ENCODE measurements at places on chromosomes 5 and 9. TPM values are rescaled to one million over a fixed set of nuclear protein-coding genes. Genes with fewer than 3 reads are reported as not detected.

The PCDHB9 gene
- polyA plus RNA-seq, result 1.9 TPM

DNA sequence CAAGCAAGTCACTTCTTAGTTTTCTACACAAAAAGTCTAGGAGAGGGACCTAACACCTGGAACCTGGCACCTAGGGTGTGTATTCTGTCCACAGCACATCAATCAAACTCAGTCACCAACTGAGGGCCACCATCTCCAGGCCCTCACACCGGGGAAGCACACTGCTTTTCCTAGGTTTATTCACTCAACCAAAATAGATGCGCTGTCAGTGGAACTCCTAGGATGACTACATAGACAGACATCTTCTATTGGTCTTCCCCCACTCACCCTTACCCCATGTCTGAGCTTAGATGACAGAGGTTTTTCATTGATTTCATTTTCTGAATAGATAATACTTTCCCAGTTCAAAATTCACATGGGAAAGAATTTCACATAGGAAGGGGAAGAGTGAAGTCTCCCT is 59.2 kb downstream of the RNF130 start:
- DNase-seq, result no peak

The NUTM2F gene
- not detected for polyA plus RNA-seq

DNA sequence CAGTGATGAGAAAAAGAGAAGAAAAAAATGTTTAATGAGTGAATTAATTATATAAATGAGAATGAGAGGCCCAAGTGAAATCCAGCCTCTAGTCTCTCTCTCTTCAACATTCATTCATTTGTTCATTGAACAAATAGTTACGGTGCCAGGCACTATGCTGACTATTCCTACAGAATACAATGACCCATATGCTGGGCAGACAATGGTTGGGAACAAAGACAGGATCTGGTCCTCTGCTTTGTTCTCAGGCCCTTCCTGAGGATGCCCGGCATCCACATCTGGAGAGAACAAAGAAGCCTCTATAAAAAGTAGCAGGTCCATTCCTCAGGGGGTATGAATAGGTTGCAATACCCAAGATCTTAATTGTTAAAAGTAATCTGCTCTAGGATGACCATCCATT is 6.9 kb downstream of the ADAM19 start:
- DNase-seq, result no peak

GRCh38 chr9:10007356-10007755 is 605.4 kb downstream of the PTPRD start:
- DNase-seq, result no peak

- DNase-seq, result no peak
Measured at GRCh38 chr5:15577132-15577531, 77.2 kb downstream of the FBXL7 start.

DNA sequence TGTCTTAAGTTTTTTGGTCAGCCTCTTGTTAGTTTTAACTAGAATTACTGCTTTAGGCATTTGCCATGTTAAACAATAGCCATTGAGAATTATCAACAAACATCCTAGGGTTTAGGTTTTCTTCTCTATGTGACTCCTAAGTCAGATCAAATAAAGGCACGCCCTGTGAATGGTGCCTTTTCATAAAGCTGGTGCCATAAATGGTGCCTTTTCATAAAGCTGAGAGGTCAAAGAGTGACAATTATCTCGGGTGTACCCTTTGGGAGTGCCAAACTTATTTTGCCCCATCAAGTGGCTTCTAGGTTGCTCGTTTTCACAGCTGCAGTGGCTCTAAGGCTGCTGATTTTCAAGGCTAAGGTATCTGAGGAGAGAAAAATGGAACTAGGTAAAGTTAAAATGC is 391.6 kb downstream of the DMRTA1 start:
- no peak for DNase-seq

DNA sequence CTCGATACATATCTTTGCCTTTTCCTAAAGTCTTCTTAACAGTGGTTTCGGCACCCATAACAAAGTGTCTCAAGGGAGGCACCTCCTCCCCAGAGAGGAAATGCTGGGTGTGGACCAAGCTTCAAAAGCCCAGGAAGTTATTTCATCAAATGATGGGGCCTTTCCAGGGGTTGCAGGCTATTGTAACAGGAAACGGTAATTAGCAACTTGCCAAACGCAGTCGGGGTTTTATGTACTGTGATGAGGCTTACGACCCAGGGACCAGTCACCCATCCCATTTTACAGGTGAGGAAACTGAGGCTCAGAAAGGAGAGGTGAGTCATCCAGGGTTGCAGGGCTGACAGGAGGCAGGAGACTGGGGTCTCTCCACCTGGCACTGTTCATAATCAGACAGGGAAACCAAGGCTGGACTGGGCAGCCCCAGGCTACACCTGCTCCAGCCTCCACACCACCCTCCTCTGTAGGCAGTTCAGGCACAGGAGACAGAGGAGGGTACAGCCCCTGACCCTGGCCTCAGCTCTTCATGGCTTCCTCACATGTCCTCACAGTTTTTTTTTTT is 30.0 kb upstream of the SUSD3 start:
- DNase-seq, result no peak

- peak; percentile 42 for DNase-seq
Measured at GRCh38 chr5:124546643-124547042, 199.8 kb downstream of the ZNF608 start.

- DNase-seq, result peak; percentile 49
Measured at GRCh38 chr5:180860273-180860886, 696 bp downstream of the ZFP62 start.

The CENPH gene
- polyA plus RNA-seq, result 11.0 TPM

DNA sequence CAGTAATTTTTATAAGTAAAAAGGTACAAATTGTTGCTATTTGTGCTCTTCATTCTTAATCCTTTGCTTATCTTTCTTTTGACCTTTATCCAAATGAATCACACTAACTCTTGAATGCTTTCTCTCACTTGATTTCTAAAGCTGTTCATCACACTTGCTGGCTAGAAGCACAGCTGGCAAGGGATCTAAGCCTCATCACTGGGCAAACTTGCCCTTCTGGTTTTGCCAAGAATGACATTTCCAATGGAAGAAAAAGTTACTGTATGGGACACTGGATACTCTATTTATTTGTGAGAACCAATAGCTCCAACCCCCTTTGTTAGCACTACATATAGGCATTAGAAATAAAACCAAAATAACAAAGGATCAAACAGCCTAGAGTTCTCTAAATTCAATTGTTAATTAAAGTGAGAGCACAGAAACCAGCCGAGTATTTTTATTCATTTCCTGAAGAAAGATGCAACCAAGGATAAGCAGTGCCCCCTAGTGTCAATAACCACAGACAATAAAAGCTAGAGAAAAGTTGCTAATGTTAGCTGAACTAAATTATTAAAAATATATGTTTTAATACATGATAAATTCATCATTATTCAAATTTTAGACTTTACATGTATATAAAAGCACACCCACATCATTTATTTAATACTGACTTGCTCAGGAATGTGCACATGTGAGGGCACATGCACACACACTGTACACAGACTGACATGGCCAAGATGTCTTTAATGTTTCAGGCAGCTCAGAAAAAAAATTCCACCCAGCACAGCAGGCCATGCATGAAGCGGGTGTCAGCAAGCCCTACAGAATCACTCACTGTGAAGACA is 59.8 kb upstream of the POU5F2 start:
- peak; percentile 73 for DNase-seq

The SLC4A9 gene
- not detected for polyA plus RNA-seq

- no peak for DNase-seq
Measured at GRCh38 chr5:177310332-177310731, 1.4 kb downstream of the MXD3 start.

The SLC25A2 gene
- not detected for polyA plus RNA-seq

DNA sequence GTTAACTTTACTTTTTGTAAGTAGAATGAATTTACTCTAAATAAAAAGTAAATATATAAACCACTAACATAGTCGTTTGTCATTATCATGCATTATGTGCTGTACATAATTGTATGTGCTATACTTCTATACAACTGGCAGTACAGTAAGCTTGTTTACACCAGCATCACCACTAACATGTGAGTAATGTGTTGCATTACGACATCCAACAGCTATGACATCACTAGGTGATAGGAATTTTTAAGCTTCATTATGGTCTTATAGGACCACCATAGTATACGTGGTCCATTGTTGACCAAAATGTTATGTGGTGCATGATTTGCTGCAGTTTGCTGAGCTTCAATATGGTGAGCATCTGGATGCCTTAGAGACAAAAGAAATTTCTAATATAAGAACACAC is 819.1 kb upstream of the GRAMD2B start:
- no peak for DNase-seq

GRCh38 chr5:57725658-57726504 is 243.3 kb upstream of the ACTBL2 start:
- no peak for DNase-seq

DNA sequence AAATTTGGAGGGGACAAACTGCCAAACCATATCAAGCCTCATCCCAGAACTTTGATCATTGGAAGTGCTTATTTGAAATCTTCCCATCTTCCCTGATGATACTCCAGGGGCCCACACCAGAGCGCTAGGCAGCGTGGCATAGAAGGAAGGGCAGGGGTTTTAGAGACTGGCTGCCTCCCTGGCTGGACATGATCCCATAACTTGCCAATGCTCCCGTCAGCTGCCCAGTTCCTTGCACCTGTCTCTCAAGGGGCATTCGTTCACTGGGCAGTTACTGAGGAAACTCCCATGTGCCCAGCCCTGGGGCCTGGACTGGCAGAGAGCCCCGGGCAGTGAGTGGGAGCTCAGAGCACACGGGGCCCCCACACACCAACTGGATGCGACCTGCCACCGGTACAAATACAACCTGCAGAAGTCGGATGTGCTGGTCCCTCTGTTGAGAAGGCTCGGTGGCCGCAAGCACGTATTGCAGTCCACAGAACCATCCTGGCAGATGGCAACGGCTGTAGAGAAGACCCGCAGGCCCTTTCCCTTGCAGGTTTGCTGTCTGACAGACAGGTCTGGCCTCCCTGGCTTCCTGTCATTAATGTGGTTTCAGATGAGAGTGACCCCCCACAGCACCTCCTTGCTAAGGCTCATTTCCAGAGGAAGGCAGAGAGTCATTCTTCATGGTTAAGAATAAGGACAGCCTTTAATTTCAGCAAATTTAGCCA is 122.4 kb downstream of the MVB12B start:
- DNase-seq, result no peak

The PRSS3 gene
- 48.2 TPM for polyA plus RNA-seq

DNA sequence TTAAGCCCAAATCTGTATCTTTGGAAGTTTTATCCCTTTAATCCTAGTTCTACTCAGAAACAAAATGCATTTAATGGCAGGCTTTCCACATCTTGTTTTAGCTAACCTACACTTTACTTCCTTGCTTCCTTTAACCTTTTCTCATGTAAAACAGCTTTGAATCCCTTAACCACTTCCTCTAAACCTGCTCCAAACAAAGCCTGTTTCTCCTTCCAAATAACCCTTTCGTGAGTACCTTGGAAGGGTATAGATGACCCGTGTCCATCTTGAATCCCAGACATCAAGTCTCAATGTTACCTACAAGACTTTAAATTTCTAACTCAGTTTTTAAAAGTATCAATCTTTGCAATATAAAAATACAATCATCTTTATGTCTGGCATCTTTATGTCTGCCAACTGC is 78.4 kb downstream of the DROSHA start:
- DNase-seq, result no peak

DNA sequence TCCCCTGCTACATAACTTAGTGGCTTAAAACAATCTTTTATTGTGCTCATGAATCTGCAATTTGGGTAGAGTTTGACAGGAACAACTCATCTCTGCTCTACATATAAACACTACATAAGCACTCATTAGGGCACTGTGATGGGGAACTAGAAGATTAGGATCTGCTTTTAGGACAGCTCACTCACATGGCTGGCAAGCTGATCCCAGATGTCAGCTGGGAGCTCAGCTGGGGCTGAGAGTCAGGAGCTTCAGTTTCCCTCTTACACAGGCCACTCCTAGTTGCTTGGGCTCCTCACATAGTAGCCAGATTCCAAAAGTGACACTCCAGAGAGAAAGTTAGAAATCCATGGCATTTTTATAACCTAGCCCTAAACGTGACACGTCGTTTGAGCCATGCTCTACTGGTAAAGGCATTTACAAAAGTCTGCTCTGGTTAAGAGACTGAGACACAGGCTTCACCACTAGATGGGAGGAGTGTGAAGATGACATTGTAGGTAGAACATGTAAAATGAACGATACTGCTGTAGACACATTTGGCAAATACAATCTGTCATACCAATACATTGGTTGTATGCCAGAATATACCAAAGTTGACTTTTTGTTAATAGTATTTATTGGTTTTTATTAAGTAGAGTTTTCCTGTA is 23.6 kb downstream of the SCAI start:
- peak; percentile 70 for DNase-seq

The ANKS6 gene
- polyA plus RNA-seq, result 7.1 TPM

The DDX4 gene
- polyA plus RNA-seq, result not detected

The CCL28 gene
- polyA plus RNA-seq, result 1.4 TPM

DNA sequence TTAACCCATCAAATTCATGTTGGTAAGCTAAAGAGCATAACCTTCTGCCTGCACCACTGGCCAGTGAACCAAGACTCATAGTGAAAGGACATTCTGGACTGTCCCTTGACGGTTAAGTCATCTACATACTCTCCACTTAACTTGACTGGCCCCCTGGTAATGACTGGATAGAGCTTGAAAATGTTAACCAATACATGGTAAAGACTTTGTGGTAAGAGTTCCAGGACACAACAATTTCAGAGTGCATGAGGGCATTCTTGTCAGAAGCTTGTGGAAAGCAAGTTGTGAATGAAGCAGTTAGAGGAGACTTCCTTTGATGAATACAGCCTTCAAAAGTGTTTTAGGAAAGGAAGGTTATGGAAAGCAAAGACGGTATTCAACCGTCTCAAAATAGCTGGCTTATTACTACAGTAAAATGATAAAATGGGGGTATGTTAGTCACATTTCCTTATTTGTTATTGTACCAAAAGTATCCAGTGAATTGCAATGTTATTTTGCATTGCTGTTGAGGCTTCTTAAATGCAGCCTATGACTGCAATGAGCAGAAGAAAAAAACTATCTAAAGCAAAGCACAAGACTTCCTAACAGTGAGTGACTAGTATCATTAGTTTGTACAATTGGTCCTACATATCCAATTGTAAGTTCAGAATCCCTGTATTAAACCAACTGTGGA is 47.2 kb upstream of the DAB2 start:
- DNase-seq, result no peak

The CLIC3 gene
- 107 TPM for polyA plus RNA-seq

The TRPM3 gene
- not detected for polyA plus RNA-seq

DNA sequence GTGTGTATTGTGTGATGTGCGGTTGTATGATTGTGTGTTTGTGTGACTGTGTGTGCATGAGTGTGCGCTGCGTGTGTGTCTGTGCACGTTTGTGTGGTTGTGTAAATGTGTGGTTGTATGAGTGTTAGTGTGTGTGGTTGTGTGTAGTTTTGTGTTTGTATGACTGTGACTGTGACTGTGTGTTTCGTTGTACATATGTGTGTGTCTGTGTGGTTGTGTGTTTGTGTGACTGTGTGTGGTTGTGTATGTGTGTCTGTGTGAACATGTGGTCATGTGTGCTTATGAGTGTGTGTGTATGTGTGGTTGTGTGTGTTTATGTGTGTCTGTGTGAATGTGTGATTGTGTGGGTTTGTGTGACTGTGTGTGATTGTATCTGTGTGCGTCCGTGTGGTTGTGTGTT is 197.8 kb downstream of the TTLL11 start:
- DNase-seq, result no peak

DNA sequence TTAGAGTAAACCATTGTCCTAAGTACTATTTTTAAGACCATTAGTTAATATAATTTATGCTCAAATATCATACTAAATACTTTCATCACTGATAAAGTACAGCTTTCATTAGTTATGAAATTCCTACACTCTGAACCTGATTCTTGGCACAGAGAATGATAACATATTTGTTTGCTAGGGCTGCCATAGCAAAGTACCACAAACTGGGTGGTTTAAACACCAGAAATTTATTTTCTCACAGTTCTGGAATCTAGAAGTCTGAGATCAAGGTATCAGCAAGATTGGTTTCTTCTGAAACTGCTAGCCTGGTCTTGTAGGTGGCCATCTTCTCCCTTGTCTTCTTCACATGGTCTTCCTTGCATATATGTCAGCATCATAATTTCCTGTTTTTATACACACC is 608.4 kb downstream of the TLE1 start:
- DNase-seq, result no peak

Measured in GM23248 (cell line).